ENCODE measurements at places on chromosomes 7 and 10.
A peak's percentile ranks its signal among the peaks of the same experiment; 100 is the strongest.

GRCh38 chr10:44307691-44308090, 77.2 kb downstream of the CXCL12 start:
- no peak for DNase-seq

DNA sequence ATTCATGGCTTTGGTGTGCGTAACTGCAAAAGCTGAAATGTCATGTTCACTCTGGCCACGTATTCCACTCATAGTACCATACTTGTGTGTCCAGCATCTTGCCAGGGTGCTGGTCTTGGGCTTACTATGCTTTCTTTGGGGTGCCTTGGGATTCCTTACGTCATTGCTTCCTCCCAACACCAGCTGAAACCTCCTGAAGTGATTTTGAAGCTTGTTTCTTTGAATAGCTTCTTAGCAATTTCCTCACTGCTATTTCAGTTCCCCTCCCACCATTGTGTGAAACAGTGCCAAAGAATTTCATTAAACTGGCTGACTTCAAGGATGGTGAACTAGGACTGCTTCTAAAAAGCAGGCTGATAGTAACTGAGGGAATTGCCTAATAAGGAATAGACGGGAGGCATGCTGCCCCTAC, 36.9 kb downstream of the ENTPD1 start:
- DNase-seq: no peak

GRCh38 chr10:79905322-79906314, 43.3 kb downstream of the SFTPD start:
- DNase-seq: no peak

DNA sequence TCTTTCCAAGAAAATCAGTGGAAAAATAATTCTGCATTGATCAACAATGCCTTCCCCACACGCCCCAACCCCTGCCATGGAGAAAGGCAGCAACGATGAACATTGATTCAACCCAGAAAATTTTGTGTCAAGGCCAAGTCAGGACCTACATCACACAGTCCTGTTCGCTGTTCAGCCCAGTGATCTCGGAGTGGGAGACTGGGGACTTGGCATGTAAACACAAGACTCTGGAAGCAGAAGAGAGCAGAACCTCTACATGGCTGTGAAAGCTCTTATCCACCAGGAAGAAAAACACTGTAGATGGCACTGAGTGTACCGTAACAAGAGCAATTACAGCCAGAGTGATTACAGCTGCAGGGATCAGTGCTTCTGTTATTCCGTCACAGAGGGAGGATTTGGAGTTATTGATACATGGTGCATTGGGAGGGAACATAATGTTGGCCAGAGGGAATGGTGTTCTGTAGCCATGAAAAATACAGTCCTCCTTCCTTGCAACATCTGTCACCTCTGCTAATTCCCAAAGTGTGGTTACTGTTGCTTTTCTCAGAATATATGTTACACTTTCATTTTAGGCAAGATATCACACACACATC, 136.6 kb downstream of the IQUB start:
- DNase-seq: no peak

- DNase-seq: no peak
Observed at GRCh38 chr7:36661135-36661840, 63.0 kb downstream of the AOAH start.

DNA sequence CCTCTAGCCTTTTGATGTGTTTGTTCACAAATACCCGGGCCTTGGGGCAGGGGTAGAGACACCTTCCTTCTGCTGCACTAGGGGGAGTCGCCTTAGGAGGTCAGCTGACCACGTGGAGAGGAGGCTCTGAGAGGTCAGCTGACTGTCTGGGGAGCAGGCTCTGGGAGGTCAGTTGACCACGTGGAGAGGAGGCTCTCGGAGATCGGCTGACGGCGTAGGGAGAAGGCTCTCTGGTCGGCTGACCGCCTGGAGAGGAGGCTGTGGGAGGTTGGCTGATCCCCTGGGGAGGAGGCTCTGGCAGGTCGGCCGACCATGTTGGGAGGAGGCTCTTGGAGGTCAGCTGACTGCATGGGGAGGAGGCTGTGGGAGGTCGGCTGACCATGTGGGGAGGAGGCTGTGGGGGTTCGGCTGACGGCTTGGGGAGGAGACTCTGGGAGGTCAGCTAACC, 59.6 kb upstream of the LYZL1 start:
- no peak for DNase-seq

DNA sequence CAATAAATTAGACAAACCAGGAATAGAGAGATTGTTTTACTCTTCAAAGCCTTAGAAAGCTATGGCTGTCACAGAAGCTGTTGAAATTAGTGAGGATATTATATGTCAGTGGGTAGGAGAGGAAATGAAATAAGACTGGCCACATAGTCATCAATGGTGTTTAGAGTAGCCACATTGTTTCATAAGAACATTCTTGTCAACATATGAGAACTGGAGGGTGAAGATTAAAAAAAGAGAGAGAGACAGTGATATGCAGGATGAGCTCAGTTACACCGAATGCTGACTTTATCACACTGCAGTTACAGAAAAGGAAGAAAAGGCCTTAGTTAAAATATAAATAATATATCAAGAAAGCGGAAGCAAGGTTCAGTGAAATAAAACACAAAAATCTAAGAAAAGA, 412.0 kb downstream of the CNTNAP2 start:
- DNase-seq: no peak

- DNase-seq: no peak
Observed at GRCh38 chr7:21782996-21783395, 162.7 kb downstream of the CDCA7L start.

GRCh38 chr10:67262675-67263074, 336.8 kb downstream of the LRRTM3 start:
- no peak for DNase-seq

GRCh38 chr10:94680544-94680943, 3.0 kb upstream of the CYP2C18 start:
- DNase-seq: no peak

GRCh38 chr7:131027287-131027773, 293.3 kb upstream of the KLF14 start:
- peak; percentile 36 for DNase-seq

DNA sequence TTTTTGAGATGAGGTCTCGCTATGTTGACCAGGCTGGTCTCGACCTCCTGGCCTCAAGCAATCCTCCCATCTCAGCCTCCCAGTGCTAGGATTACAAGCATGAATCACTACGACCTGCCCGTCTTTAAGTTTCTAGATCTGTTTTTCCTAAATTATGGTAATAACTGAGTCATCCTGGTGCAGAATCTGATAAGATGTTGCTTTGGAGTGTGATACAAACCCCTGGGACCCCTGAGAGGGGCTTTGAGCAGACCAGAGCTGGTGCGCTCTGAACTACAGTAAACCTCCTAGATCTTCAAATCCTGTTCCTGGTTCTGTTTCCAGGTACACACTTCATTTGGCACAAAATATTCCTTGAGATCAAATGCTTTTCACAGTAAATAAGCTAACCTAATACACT, 34.2 kb downstream of the RPP38 start:
- no peak for DNase-seq

- DNase-seq: no peak
Observed at GRCh38 chr10:86450806-86451603, 70.6 kb downstream of the WAPL start.

DNA sequence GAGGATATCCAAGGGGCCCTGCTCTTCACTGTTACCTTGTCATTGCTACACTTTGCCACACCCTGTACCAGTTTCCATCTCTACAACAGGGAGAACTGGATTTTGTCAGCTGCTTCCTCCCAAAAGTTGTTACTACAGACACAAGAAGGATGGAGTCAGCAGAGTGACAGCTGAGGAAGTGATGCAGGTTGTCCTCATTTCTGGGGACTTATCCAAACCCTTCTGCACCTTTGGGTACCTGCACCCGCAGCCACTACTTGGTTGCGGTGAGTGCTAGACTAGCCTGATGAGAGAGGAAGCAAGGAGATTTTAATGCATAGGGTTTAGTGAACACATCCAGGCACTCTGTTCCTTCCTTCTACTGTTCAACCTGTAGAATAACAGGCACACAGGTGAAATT, 281.0 kb downstream of the RPS24 start:
- DNase-seq: no peak

- DNase-seq: no peak
Observed at GRCh38 chr7:54538122-54538521, 4.1 kb upstream of the VSTM2A start.

DNA sequence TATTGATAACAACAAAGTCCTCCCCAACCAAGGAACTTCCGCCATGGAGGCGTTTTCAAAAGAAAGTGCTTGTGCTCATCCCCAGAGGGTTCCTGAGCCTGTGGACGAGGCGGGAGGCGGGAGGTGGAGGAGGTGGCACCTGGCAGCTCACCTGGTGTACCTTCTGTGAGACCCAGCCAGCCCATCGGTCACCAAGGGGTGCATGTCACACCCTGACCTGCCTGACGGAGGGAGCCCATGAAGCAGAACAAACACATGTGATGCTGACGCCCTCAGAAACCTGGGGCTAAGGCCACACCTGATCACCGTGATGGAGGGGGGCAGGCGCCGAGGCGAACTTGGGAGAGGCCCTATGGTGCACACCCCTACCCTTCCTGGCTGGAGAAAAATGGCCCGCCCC, 458.8 kb downstream of the DNAJB6 start:
- DNase-seq: no peak

GRCh38 chr10:70106958-70107791, 25.4 kb downstream of the AIFM2 start:
- no peak for DNase-seq

DNA sequence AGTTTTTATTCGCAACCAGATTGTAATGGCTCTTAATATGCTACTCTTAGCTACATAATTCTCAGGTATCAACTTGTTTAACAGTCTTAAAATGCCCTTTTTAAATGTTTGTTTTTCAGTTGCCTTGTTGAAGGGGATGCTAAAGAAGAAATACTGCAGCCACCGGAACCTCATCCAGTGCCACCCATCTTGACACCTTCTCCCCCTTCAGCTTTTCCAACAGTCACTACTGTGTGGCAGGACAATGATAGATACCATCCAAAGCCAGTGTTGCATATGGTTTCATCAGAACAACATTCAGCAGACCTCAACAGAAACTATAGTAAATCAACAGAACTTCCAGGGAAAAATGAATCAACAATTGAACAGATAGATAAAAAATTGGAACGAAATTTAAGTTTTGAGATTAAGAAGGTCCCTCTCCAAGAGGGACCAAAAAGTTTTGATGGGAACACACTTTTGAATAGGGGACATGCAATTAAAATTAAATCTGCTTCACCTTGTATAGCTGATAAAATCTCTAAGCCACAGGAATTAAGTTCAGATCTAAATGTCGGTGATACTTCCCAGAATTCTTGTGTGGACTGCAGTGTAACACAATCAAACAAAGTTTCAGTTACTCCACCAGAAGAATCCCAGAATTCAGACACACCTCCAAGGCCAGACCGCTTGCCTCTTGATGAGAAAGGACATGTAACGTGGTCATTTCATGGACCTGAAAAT, 69.5 kb upstream of the RSBN1L start:
- no peak for DNase-seq

- no peak for DNase-seq
Observed at GRCh38 chr10:117096599-117097201, 41.4 kb downstream of the VAX1 start.

DNA sequence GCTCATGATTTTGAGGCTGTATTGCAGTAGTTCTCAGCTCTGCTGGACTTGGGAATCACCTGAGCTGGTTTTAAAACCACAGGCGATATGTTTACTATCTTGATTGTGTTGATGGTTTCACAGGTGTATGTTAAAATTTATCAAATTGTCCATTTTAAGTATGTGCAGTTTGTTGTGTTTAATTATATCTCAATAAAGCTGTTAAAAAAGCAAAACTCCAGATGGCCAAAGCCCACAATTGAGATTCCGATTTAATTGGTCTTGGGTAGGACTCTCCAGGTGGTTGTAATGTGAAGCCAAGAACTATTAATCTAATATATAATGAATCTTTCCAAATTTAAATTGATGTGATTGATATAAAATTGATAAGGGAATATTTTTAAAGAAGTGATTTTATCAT, 48.6 kb downstream of the NRCAM start:
- DNase-seq: no peak

GRCh38 chr10:68955355-68955831, 577 bp upstream of the DDX21 start:
- no peak for DNase-seq

Data from CD4-positive, alpha-beta T cell treated with Interleukin-1 beta for 1 hour (primary cell).